ENCODE measurements at places on chromosomes 12 and 14.

- DNase-seq, result no peak
Observed at GRCh38 chr14:103104389-103104653, 9.8 kb downstream of the EXOC3L4 start.

DNA sequence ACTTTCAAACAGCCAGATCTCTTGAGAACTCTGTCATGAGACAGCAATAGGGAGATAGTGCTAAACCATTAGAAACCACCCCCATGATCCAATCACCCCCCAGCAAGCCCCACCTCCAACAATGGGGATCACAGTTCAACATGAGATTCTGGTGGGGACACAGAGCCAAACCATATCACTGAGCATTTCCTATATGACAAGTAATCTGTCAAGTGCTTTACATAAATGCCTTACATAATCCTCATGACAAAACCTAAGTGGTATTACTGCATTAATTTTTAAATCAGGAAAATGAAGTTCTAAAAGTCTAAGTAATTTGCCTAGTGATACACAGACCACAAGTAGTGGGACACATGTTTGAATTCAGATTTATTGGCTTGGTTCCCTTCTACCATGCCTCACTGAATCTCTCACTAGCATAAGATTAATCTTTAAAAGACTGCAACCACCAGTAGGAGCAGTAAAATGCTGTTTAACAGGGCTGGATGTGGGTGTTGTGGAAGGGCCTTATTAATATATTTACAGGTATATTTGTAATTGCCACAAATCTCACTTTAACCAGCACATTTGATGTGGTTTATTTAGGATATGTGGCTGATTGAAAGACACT lies 323.1 kb upstream of the FBXO33 start:
- no peak for DNase-seq

DNA sequence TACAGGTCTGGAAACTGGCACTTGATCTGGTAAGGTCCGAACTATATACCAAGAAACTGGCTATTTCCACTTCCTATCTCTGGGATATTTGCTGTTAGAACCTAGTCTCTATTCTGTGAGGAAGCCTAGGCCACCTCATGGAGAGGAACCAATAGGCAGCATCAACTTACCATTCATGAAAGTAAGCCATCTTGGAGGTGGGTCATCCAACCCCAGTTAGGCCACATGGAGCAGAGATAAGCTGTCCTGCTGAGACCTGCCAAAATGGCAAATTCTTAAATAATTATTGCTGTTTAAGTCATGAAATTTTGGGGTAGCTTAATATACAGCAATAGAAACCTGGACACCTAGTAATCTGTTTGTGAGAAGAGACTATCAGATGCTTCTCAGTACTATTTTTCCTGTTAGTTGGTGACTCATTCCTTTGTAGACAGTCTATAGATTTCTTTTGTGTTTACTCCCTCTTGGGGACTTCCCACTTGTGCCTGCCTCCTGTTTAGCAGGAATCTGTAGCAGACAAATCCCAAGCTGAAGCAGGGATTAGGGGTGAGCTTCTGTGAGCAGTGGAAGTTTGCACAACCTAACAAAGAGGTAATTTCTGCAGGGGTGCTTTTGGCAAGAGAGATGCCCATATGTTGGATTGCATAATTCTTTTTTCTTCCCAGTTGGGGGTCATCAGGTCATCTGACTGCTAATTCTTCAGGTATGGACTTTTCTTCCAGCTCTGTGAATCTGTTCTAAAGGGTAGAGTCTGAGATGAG lies 136.8 kb downstream of the IGF1 start:
- DNase-seq, result no peak

DNA sequence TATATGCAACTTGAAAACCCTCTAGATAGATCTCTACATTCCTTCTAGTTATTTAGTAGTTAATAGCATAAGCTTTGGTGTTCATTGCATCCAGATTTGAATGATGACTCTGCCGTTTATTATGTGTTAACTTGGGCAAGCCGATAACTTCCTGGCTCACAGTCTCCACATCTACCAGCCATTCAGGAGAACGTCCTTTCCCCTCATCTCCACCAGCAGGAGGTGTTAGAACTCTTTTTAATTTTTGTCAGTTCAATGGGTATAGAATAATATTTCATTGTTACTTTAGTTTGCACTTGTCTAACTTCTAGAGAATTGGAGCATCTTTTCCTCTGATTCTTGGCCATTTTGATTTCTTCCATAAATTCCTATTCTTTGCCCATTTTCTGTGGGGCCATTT lies 30.0 kb upstream of the WSCD2 start:
- no peak for DNase-seq

- DNase-seq, result no peak
Observed at GRCh38 chr12:124002021-124002644, 29.1 kb downstream of the ZNF664 start.

- no peak for DNase-seq
Observed at GRCh38 chr14:64979336-64980074, 7.2 kb upstream of the FNTB start.

- no peak for DNase-seq
Observed at GRCh38 chr14:93185349-93185720, 218 bp downstream of the LYSET start.

DNA sequence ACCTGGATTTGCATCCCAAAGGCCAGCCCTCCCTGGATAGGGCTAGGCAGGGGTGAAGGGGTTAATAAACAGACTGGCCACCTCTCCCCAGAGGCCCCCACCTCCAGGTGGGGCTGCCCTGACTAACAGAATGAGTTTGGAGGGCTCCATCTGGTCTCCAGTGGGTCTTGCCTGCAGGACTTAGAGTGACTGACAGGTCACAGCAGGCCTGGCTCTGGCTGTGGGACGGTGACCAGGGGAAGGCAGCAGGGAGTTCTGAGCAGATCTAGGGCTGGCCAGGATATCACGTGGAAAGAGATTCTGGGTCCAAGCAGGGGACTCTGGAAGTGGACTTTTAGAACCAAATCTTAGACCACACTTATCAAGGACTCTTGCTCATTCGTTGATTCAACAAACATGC lies 40.9 kb upstream of the LHX5 start:
- DNase-seq, result no peak

DNA sequence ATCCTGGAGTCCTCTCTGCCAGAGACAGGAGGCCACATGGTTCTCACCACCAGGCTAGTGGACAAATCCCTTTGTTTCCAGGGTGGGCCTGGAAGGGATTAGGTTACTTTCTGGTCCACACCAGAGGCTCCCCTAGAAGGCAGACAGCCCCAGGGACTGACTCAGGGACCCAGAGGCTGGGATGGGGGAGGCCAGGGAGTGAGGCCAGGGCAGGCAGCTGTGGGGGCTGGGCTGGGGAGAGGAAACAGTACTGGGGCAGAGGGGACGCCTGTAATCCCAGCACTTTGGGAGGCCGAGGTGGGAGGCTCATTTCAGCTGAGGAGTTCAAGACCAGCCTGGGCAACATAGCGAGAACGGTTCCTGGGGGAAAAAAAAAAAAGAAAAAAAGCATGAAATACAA lies 64.7 kb downstream of the TNFAIP2 start:
- DNase-seq, result no peak

GRCh38 chr12:30945443-30946164 lies 19.1 kb downstream of the TSPAN11 start:
- DNase-seq, result no peak

GRCh38 chr12:74890237-74890599 lies 319.4 kb downstream of the KCNC2 start:
- no peak for DNase-seq

- no peak for DNase-seq
Observed at GRCh38 chr12:22275843-22276242, 58.7 kb downstream of the ST8SIA1 start.

- no peak for DNase-seq
Observed at GRCh38 chr12:59393506-59393905, 202.3 kb upstream of the SLC16A7 start.

GRCh38 chr12:52026263-52026662 lies 19.5 kb downstream of the TAMALIN start:
- no peak for DNase-seq

DNA sequence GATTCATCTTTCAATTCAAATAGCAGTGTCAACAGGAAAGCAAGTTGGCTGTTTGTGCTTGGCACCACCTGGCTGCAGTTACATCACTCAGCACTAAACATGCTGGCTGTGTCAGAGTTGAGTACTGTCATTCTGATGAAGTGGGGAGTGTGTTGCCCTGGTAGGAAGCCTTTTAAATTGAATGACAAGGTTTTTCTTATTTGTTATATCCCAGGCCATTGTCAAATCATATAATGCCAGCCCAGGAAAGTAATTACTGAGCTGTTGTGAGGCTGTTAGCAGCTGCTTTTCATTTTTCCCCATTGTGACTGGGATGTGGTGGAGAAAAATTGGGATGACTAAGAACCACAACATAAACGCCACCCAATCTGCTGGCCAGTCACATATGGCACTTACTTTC lies 106.5 kb upstream of the PRKD1 start:
- no peak for DNase-seq

DNA sequence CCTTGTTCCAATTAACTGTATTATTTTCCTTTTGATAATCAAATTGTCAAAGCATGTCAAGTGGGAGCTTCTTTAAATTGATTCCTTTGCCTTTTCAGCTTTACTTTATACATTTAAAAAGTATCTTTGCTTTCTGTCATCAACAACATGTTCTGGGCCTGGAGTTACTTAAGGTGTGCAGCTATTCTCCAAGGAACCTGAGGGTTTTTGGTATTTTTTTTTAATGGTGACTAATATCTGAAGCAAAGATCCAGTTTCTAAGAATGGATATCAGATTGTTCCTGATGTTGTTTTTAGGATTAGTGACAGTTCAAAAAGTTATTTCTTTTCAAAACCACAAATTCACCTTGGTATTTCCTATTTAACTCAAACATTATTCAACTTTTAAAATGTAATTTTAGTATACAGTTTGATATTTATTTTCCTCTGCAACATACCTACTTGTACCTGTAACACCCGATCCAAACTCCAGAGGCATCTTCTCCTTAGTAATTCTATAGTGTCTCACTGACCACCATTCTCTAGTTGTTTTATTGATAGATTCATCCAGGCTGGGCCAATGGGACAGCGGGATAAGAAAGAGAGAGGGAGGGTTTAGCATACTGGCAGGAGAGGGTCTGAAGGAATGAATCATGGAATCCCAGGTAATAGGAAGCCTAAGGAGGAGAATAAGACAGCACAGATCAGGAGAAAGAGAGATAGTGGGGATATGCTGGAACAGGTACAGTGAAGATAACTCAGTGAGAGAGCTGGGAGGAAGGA lies 3.1 kb downstream of the CBLN3 start:
- DNase-seq, result no peak

- DNase-seq, result no peak
Observed at GRCh38 chr12:132700212-132700822, 10.3 kb upstream of the PGAM5 start.

- no peak for DNase-seq
Observed at GRCh38 chr12:11482955-11483354, 87.6 kb upstream of the PRB2 start.

GRCh38 chr14:76484355-76484754 lies 108.4 kb downstream of the ESRRB start:
- no peak for DNase-seq

DNA sequence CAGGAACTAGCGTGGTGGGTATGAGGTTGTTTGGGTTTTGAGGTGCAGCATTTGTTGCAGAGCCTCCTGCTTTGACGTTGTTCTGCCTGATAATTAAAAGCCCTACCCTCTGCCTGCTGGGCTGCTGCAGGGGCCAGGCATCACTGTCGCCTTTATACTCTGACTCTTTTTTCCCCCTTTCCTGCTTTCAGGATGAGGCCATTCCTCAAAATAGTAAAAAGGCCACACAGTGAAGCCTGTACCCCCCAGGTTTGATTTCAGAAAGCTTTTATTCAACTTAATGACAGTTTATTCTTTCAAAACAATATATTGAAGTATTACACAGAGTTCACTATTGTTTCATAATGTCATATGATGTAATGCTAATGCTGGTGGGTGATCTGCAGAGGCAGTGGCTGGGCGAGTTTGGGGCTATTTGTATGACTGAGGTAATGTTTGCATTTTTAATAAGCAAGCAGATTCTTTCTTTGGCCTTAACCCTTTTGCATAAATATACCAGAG lies 9.1 kb downstream of the BORCS5 start:
- no peak for DNase-seq

GRCh38 chr14:104239861-104240301 lies 101.5 kb downstream of the KIF26A start:
- DNase-seq, result no peak

- DNase-seq, result no peak
Observed at GRCh38 chr12:79444089-79444488, 246.7 kb downstream of the PAWR start.

GRCh38 chr12:47549258-47549657 lies 156.6 kb downstream of the RPAP3 start:
- no peak for DNase-seq

DNA sequence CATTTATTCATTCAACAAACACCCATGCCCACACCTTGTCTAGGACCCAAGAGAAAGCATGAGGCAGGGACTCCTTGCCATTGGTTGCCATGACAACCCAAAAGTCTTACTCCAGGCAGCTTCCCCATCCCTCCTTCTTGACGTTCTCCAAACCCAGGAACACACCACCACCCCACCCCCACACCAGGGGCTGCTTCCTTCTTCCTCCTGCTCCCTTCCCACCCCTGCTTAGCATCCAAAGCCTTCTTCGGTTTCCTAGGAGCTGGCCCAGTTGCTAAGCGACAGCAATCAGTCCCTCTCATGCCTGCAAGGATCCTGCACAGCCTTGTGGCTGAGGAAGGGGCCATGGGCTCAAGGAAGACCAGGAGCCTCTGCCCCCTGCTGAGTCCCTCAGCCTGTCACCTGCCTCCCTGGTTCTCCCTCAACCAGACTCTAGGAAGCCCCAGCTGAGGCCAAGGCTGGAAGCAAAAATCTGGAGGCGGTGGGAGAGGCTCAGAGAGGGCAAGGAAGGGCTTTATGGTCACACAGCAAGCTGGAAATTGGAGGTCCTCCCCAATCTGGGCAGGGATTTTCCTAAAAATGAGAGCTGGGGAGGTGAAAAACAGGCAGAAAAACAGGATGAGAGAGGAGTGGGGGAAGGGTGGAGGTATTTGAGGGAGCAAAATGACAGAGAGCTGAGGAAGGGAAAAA lies 15.4 kb downstream of the RASAL1 start:
- DNase-seq, result no peak

DNA sequence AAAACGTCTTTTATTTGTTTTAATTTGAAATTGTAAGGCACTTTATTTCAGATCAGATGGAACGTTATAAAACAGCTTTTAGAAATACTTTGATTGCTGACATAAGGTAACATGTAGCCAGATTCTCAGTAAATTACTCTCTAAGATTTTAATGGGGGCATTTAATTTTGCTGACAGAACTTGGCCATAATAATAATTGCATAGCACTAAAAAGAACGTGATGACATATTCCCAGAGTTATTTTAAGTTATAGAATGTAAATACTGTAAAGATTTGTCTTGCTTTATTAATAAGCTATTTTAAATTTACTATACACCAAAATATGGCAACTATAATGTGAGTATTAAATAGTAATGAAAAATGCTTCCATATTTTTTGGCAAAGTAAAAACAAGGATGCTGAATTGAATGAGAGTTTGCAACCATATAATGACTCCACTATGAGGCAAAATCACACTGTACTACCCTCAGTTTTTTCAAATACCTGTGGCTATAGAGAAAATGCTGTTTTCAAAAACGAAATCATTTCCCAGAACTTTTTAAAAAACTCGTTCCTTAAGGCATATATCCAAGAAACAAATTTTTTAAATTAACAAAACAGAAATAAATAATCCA lies 876 bp downstream of the LUM start:
- DNase-seq, result no peak

- no peak for DNase-seq
Observed at GRCh38 chr14:98176892-98177291, 1095.1 kb downstream of the BCL11B start.

Measured in SIG-M5 (cell line).